Adrenal gland (tissue), 19 donors: ENCODE measurements at places on chromosomes 3 and 15.

DNA sequence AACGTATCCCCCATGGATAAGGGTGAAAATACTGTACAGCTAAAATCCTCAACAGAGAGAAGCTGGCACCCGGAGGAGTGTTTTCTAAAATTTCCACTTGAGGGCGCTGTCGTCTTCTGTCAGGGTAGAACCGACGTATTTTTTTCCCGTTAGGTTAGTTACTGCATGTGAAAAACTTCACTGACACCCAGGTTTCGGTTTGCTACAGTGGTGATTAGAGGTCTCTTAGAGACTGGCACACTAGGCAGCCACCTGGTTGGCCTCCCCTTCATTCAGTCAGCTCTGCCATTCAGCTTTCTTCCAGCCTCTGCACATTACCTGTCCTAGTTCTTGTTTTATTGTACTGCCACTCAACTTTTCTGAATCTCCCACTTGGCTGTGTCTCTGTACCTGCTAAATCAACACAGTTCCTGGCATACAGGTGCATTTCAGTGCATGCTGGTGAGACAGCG lies 18.4 kb downstream of the CCK start:
- peak; percentile 44 for DNase-seq

- DNase-seq = no peak
Measured at GRCh38 chr15:96273317-96274086, 57.0 kb upstream of the NR2F2 start.

DNA sequence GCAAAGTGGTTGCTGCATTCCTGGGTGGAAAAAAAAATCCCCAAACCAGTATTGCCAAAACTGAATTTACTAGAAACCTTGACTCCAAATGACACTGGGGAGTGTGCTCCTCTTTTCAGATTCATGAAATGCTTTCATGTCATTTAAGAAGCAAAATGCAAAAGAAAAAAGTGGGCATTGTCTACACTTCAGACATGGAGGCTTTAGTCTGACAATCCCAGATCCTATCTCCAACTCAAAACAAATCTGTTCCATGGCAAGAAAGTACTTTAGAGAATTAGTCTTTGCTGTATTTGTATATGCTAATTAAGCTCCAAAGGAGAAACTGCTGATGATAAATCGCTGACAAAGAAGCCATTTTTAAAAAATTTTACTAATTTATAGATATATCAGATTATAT lies 366.7 kb downstream of the MAGI1 start:
- no peak for DNase-seq

- DNase-seq = no peak
Measured at GRCh38 chr15:47929138-47929803, 191.5 kb upstream of the SLC24A5 start.

DNA sequence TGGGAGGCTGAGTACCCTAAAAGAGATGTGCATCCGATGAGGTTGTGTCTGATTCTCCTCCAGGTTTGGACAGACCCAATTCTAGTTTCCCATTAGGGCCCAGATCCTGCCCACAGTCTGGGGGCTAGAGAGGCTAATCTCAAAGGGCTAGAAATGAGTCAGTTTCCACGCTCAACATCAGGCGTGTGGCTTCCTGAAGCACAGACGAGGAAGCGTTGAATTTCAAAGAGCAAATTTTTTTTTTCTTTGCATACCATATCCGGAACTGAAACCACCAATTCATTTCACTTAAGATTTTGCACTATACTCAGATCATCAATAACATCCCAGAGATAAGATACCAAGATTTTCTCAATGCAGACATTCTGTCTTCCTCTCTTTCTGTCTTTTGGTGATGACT lies 173.8 kb upstream of the BCL6 start:
- DNase-seq = no peak

DNA sequence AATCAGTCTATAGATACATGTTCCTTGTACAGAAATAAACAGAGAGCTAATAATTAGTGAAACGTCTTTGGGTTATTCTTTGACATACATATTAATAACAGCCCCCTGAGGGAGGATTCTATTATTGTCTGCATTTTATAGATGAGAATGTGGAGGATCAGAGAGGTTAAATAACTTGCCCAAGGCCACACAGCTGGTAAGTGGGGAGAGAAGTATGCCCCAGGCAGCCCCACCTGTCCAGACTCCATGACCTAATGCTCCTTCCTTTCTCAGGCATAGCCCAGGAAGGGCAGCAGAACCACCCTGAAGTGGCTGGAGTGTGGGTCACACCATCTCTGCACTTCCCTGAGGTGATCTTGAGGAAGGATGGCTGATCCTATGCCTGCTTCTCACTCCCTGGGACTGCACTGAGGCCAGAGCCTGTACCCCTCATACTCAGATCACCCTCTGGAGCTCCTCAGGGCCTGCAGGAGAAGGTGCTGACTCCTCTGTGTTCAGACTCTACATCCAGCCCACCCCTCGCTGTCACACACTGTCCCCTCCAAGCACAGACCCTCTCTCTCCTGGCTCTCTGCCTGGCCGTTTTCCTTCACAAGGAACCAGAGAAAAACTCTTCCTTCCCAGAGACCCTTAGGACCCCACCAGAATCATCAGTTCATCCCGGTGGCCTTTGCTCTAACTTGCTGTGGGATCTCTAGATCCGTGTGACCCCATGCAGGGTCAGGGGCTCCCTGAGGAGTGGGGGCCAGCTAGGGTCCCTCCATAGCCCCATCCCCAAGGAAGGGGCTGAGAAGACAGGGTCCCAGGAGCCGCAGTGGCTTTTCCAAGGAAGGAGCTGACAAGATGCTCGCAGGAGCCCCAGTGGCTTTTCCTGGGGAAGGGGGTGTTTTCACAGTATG lies 4.4 kb upstream of the HHATL start:
- DNase-seq = peak; percentile 15

DNA sequence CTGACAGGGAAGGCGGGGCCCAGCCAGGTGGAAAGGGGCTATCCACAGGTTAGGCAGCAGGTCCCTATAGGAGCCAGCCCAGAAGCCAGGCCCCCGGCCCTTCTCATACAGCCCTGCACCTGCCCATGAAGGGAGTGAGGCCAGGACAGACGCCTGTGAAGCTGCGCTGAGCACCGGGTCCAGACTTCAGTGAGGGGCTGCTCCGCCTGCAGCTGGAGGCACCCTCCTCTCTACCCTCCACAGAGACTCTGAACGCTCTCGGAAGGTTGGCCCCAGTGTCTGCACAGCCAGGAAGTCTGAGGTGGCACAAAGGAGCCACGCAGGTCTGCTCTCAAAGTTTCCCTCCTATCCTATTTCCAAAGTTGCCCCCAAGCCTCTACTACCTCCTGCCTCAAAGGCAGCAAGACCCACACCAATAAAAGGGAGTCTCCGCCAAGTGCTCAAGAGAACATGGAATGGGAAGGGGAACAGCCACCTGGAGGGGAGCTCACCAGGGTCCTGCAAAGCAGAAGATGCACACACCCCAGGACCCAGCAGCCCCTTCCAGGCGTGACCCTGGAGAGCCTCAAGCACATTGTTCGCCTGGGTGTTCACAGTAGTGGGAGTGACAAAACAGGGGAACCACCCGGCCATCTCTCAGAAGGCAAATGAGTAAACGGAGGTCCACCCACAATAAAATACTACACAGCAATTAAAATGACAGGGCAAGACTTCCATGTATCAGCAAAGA lies 19.5 kb downstream of the XXYLT1 start:
- DNase-seq = no peak

GRCh38 chr15:90221246-90221900 lies 12.4 kb downstream of the CIB1 start:
- peak; percentile 83 for DNase-seq

DNA sequence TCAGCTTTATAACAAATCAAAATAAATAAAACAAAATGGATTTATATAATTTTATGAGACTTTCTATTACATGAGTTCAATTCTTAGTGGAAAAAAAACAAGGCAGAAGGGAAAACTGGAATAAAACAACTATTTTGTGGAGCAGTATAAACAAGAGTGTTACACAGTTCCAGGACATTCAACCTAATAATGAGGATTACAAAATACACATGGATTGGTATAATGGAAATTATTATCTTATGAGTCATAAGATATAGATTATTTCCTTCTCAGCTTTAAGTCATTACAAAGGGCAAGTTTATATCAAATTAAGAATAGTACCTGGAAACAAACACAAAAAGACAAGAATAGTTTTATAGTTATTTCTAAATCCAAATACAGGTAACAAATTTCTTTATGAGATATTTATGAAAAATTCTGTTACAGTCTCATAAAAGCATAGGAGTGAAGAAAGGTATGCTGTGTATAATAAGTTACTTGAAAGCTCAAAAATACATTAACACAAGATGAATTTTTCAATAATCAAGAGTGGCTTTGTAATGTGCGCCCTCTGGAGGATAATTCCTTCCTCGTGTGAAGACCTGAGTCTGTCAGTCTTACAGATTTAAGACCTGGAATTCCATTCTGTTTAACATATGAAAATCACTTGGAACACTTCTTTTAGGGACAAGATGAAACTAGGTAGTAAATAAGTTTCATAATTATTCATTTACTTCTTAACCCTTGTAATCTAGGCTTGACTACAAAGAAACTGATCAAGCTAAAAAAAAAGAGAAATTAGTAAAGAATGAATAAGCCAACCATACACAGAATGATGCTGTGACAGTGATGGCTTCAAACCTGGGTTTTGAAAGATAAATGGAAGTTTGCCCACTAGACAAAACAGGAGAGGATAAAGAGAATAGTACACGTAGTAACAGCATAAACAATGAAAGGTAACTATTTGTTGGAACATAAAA lies 9.5 kb downstream of the COPS2 start:
- DNase-seq = peak; percentile 55

- no peak for DNase-seq
Measured at GRCh38 chr3:143203848-143204247, 84.3 kb downstream of the CHST2 start.

- peak; percentile 73 for DNase-seq
Measured at GRCh38 chr3:45972534-45973402, 22.9 kb downstream of the FYCO1 start.

DNA sequence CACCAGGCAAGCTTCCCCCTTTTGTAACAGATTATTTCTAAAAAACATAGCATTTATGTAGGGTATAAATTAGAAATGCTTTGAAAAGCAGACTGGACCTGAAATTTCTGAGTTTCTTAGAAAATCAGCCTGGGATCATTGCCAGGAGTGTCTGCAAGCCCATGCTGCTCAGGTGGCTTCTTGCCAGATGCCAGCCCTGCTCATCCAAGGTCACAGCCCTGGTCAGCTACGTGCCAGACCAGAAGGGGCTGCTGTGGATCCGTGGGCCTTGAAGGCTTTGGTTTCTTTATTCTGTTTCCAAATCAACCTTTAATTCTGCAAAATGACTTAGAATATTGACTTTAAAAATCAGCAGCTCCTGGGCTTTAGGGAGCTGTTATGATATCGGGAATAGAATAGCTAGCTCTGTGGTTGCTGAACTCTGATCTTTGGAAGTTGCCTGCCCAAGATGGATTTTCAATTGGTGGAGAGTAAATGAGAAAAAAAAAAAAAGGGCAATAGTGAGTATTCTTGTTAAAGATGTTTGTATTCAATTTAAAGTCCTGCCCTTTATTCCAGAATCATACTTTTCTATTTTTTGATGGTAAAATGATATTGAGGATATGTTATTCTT lies 370.1 kb upstream of the ONECUT1 start:
- peak; percentile 91 for DNase-seq

DNA sequence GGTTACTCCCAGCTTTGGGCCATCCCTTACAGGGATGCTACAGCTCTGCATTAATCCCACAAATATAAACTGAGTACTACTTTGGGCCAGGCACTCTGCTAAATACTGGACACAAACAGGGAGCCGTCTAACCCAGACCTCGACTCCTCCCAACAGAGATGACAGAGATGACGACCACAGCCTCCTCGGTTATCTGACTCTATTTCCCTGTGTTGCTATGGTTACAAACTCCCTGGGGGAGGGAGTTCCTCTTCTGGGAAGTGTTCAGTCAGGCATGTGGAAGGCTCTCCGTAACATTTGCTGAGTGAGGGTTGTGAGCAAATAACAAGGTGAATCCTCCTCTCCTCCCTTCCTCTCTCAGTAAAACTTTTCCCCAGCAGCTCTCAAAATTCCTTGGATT lies 6.7 kb upstream of the CMTM7 start:
- no peak for DNase-seq

- DNase-seq = no peak
Measured at GRCh38 chr3:190139365-190139764, 18.7 kb upstream of the P3H2 start.

DNA sequence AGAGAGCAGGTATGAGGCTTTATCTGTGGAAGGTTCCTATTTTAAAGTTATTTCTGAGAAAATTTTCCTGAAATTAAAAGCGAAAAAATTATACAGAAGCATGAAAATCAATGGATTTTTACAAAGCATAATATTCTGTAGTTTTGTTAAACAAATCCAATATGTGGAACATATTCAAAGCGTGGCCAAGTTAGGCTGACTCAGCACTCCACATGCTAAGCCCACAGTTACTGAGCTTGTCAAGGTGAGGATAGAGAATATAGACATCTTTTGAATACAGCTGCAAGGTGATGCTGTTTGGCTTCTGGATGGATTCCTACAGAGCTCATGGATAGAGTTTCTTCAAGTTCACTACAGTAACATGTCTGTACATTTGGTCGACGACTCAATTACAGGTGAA lies 302.5 kb downstream of the C3orf38 start:
- no peak for DNase-seq

- DNase-seq = no peak
Measured at GRCh38 chr3:68004091-68004490, 349.7 kb upstream of the SUCLG2 start.

GRCh38 chr3:144275005-144275404 lies 303.4 kb downstream of the DIPK2A start:
- no peak for DNase-seq

- DNase-seq = no peak
Measured at GRCh38 chr3:94076055-94076454, 13.2 kb downstream of the NSUN3 start.

DNA sequence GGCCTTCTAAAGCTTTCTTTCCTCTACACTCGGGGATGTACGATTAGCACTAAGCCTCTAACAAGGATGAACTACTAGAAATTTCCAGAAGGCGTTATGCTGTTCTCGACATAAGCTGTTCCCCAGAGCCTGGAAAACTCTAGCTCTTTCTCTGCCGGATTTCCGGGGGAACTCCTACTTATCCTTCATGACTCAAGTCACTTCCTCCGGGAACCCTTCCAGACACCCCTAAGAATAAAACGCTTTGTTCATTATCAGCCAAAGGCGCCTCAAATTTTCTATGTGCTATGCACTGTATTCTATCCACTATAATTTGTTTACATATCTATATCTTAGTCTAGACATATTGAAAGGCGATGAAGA lies 455 bp upstream of the SNAP23 start:
- peak; percentile 75 for DNase-seq

GRCh38 chr15:74791667-74792066 lies 9.8 kb downstream of the CSK start:
- DNase-seq = peak; percentile 88
